Esophagus mucosa (tissue), 1 donor: ENCODE measurements at places on chromosomes 16 and 17. TPM values are rescaled to one million over a fixed set of nuclear protein-coding genes. Genes with fewer than 3 reads are reported as not detected.

CNTNAP1 gene
- 1.3 TPM for total RNA-seq

TCAP gene
- total RNA-seq, result 0.40 TPM

C16orf86 gene
- total RNA-seq, result 0.84 TPM

ABCC12 gene
- not detected for total RNA-seq

CENPT gene
- total RNA-seq, result 16.5 TPM

CCL4L2 gene
- total RNA-seq, result not detected

KRT39 gene
- not detected for total RNA-seq

YBX2 gene
- total RNA-seq, result 0.96 TPM

DNA sequence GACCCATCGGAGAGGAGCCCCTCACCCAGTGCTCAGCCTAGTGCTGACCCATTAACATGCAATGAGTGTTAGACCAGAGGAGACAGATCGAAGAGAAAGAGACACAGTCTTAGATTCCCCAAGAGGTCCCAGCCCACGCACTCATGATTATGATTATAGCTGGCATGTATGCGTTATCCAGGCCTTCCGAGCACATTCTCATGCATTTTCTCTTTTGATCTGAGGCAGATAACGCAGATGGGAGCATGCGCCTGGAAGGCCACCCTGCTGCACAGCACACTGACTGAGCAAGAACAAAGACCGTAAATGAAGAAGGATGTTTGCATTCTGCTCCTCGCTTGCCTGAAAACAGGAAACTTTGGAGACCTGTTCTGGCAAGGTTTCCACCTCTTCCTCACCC, 232.7 kb downstream of the SOX9 start:
- ATAC-seq, result no peak

- no peak for ATAC-seq
These were observed 8.1 kb downstream of the FTO start for GRCh38 chr16:53712065-53712464.

- ATAC-seq, result no peak
These were observed 78.4 kb upstream of the CDH11 start for GRCh38 chr16:65200156-65200773.

GRCh38 chr17:64505340-64506200, 519 bp downstream of the DDX5 start:
- ATAC-seq, result peak; percentile 60

DNA sequence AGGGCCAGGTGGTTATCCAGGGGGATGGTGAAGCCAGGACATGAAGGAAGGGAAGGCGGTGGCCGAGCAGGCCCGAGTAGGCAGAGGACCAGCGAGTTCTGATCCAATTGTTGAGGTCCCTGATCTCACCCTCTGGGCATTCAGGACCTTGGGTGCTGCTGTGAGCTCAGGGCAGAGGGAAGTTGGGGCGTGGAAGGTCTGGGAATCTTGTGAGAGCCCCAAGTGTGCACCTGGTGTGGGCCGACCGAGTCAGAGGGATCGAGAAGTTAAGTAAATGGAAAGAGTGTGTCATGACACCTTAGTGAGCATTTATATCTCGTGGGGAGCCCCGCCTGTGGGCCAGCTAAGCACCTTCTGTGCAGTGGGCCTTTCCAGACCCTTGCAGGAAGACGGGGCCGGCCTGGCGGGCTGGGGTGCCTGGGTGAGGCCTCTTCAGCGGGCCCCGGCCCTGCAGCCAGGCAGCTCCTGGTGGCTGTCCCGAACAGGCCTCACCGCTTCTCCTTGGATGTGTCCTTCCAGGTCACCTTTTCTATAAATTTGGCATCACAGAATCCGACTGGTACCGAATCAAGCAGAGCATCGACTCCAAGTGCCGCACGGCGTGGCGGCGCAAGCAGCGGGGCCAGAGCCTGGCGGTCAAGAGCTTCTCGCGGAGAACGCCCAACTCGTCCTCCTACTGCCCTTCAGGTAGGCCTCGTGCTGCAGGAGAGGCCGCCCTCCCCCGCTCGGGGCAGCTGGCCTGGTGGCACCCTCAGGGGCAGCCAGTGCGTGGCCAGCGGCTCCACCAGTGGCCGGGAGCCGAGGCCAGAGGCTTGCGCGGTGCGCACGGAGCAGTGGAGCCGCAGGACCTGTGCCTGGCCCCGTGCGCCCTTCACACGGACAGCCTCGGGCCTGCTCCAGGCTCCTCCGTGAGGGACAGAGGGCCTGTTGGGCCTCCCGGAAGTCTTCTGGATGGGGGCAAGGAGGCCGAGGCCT, 76.0 kb downstream of the BANP start:
- ATAC-seq, result no peak

- ATAC-seq, result peak; percentile 34
These were observed 823 bp downstream of the NBR1 start for GRCh38 chr17:43171586-43172487.

DNA sequence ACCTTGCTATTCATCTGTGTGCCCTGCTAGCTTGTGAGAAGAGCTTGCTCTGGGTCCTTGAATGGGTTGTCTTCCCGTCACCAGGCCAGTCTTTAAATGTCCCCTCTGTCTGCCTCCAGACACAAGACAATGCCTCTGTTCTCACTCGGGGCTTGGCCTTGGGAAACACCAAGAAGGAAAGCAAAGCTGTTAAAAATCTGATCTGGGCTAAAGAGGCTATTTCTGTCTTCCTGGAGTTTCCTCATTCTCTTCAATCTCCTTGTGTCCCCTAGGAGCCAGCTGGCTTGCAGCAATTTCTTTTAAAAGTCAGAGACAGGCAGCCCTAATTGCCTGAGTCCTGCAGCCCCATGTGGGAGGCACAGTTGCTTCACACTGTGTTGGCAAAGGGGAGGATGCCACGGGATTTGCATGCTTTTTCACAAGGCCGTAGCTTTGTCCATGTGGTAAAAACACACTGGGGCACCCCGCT, 2.5 kb downstream of the DNAI2 start:
- no peak for ATAC-seq

DNA sequence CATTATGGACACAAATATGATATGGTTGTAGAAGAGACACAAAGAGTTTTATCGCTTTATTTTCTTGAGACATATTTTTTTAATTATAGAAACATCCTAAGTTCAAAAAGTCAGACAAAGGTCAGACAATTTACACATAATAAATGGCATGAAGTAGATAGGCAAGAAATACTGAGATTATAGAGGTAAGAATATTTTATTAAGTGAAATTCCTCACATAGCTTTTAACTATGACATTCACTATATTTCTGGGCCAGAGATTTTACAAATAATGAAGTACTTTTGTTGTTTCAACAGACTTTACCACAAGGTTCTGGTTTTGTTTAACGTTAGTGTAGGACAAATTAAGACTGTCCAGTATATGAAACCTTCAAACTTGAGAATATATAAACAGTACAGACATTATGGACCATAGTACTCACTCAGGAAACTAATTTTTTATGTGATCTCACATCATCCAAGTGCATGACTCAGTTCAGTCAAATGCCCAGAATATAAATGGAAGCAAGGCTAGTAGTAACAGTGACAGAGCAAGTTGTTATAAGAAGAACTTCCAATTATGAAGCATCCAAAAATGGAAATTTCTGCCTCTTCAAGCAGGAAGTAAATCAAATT, 394.8 kb downstream of the KCNJ2 start:
- ATAC-seq, result no peak

- no peak for ATAC-seq
These were observed 205.2 kb upstream of the RPL38 start for GRCh38 chr17:73998249-73998648.

GRCh38 chr17:31843070-31843745, 15.8 kb downstream of the COPRS start:
- ATAC-seq, result peak; percentile 10

DNA sequence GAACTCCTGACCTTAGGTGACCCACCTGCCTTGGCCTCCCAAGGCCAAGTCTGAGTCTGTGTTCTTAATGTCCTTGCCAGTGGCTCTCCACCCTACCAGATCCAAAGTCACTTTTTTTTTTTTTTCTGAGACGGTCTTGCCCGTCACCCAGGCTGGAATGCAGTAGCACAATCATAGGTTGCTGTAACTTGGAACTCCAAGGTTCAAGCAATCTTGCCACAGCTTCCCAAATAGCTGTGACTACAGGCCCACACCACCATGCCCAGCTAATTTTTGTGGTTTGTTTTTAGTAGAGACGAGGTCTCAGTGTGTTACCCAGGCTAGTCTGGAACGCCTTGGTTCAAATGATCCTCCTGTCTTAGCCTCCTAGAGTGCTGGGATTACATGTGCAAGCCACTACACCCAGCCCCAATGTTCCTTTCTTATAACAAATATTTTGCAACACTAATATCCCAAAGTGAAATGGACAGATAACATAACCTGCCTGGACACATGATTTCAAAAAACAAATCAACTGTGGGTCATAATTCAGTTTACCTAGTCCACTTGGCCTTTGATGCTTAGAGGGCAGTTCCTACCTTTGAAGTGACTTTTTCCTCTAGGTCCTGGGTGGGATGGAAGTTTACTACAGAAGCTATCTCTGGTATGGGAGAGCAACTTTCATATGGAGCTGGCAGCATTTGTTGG, 4.0 kb upstream of the RAPGEFL1 start:
- ATAC-seq, result no peak

- no peak for ATAC-seq
These were observed 20.5 kb downstream of the SREBF1 start for GRCh38 chr17:17816240-17816814.

- ATAC-seq, result peak; percentile 84
These were observed 12.7 kb upstream of the HASPIN start for GRCh38 chr17:3710951-3711383.

- peak; percentile 64 for ATAC-seq
These were observed 5.2 kb upstream of the NUBP1 start for GRCh38 chr16:10738231-10739077.
